ENCODE measurements at places on chromosomes 2 and 18.
A peak's percentile ranks its signal among the peaks of the same experiment; 100 is the strongest.

- DNase-seq: peak; percentile 64
Measured at GRCh38 chr2:232761301-232761907, 15.0 kb downstream of the KCNJ13 start.

DNA sequence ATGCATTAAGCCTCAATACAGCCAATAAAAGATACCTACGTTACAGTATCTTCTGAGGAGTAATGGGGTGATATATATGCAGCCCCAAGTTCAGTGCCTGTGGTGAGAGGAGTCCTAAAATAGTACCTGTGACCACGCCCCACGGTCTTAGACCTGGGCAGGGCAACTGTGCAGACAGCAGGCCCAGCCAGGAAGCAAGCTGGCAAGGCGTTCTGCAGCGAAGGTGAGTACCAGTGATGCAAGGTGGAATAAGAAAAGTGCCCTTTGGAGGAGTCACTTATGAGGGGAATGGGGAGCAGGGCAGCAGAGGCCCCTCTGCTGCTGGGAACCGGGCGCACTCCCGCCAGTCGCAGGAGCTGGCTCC lies 12.7 kb upstream of the MAP3K2 start:
- DNase-seq: no peak

DNA sequence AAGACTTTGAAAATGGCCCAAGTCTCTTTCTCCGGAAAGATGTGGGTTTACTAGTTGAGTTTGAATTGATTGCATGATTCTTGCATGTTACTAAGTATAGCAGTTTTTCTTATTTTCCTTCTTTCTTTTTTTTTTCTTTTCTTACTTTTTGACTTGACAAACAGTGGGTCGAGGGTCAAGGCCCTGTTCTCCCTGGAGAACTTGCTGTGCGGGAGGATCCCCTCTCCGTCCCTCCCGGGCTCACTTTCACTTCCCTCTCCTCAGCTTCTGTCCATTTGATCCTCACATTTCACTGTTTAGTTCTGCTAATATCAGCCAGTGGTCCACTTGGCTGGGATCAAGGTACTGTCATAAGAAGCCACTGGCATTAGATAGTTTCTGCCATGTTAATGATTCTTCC lies 767.4 kb downstream of the TDRD15 start:
- no peak for DNase-seq

- DNase-seq: no peak
Measured at GRCh38 chr2:54657664-54658083, 65.8 kb upstream of the EML6 start.

DNA sequence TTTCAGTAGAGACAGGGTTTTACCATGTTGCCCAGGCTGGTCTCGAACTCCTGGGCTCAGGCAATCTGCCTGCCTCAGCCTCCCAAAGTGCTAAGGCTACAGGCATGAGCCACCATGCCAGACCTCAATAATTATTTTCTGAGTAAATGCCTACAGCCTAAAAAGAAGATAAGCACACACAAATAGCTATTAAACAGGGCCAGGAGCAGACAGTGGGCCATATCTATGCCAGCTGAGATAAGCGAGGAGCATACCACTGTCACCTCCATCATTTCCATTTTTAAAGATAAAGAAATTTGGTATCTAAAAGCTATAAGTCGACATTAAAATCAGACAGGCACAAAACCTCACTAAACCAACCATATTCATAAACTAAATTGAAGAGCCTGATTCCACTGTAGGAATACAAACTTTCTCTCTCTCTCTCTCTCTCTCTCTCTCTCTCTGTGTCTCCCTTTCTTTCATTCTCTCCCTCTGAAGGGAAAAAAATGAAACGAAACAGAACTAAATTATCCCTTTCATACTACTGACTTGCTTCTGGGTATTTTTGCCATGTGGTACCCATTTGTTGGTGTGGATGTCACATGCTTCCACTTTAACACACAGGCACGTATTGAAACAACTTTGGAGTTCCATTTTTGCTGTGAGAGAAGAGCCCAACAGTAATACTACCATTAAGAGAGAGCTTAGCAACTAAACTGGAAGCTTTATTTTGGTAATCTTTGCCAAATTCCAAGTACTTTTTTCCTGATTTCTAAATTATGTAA lies 51.0 kb downstream of the FARSB start:
- no peak for DNase-seq

- DNase-seq: no peak
Measured at GRCh38 chr2:43941966-43942365, 53.8 kb downstream of the LRPPRC start.

- DNase-seq: no peak
Measured at GRCh38 chr2:160365716-160366367, 127.8 kb downstream of the RBMS1 start.

DNA sequence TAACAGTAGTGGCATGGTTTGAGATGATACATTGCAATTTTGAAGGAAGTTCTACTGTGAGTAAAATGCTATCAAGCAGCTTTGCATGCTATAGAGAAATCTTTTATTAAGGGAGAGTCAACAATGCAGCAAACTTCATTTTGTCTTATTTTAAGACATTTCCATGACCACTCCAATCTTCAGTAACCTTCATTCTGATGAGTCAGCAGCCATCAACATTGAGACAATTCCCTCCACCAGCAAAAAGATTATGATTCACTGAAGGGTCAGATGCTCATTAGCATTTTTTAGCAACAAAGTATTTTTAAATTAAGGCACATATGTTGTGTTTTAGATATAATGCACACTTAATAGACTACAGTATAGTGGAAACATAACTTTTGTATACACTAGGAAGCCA lies 235.7 kb downstream of the DSC3 start:
- DNase-seq: no peak

DNA sequence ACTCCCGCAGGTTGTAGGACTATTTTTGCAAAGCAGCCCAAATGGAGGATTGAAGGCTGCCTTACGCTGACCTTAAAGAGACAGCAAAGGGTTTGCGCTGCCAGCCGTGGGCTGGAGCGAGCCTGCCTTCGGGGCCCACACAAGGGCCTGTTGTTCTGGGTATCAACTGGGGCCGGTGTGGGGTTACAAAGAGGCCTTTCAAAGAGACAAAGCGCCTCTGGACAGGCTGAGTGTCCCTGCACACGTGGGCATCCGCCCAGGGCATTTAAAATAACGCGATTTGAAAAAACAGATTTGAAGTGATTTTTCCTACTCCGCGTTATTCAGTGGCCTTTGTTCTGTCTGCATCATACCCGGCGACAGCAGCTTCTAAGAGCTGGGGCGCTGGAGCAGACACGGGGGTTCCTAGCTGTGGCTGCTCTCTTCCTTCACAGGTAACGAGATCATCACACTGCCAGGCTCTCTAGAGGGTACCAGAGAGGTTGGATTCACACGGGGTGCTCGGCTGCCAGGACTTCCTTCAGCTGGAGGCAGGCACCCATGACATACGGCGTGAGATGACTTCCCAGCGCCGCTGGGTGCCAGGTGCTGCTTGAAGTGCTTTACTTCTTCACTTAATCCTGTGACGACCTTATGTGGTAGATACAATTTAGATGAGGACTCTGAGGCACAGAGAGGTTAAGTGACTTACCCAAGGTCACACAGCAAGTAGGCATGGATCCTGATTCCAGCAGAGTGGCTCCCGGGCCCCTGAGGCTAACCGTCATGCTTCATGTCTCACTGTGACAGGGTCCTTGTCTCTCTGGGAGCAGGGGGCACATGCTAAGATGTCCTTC lies 32.2 kb downstream of the MAL start:
- no peak for DNase-seq
